Brain (organoid and tissue), 16 donors: ENCODE measurements at places on chromosomes 2 and 18. TPM values are rescaled to one million over a fixed set of nuclear protein-coding genes. Genes with fewer than 3 reads are reported as not detected.

GRCh38 chr2:162720559-162721271, 117.9 kb downstream of the KCNH7 start:
- DNase-seq, result no peak

DNA sequence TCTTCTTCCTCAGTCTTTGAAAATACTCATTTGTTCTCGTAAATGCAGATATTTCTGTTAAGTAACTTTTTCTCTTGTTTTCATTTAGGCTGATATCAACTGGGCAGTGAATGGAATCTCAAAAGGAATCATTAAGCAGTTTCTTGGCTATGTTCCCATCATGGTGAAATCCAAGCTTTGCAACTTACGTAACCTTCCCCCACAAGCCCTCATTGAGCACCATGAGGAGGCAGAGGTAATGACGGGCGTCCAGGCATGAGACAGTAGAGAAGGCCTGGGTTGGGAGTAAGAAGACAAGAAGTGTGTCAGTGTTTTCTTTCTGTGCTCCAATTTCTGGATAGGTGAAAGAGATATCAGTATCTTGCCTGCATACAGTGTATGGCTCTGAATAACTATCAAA, 5.1 kb downstream of the POLR1B start:
- no peak for DNase-seq

DNA sequence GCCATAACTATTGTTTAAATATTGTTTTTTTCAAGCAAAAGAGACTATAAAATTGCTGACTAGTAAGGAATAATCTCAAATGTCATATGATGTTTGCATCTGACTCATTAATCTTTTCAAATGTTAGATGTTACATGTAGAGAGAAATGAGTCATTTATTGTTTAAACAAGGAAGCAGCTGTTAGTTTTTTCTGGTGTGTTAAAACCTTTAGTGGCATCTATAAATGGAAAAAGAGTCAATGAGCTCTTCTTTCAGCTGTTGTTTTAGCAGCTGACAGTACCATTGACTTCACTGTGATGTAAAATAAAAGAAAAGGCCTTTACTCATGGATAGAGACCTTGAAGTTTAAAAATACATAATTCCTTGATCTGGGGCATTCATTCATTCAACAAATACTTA, 1.8 kb upstream of the KLHL41 start:
- DNase-seq, result no peak

DNA sequence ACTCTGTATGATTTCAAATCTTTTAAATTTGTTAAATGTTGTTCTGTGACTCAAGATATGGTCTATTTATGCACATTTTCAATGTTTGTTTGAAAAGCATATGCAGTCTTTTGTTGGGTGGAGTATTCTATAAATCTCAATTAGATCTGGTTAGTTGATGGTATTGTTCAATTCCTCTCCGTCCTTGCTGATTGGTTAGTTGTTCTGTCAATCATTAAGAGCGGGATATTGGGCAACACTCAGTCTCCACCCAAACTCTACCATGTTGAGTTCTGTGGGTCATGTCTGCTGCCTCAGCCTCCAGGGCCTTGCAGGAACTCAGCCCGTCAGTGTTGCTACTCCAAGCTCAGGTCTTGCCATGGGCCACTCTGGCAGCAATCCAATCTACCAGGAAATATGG, 118.9 kb downstream of the VWA3B start:
- DNase-seq, result no peak

GRCh38 chr2:73290049-73290839, 3.1 kb downstream of the EGR4 start:
- peak; percentile 57 for DNase-seq

DNA sequence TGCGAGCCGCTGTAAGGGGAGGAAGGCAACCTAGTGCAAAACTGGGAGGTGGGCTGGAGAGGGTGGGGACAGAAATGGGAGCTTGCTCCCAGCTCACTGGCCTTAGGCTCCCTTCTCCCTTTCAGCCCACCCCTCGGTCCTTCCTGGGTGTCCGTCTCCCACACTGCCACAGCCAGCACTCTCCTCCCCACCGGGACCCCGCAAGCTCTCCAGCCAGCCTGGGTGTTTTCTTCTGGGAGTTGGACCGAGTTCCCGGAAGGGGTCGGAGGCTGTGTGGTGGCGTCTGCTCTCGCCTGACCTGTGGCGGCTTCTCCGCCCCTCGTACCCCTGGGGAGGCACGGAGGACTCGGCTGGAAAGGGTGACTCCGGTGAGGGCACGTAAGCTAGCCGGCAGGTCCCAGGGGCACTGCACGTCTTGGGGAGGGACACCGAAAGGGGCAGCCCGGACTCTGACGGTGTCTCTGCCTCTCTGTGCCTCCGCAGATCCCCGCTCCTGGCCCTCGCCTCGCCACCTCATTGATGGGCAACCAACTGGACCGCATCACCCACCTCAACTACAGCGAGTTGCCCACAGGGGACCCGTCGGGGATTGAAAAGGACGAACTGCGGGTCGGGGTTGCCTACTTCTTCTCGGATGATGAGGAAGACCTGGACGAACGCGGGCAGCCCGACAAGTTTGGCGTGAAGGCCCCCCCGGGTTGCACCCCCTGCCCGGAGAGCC, 1.1 kb downstream of the LRATD1 start:
- DNase-seq, result no peak

DNA sequence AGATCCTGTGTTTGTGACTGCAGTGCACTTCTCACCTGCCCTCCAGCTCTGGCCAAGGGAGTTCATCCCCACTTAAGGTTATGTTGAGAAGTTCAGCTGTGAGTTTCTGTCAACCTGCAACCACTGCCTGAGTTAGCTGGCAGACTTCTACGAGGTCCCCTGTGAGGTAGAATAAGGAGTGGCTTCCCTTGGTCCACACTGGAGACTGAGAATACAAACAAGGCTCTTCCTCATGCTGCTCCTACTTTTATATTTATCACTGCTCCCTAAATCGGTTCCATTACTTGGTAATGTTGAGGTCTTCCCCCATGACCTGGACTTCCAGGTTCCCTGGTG, 353.2 kb upstream of the CWC22 start:
- DNase-seq, result no peak

DNA sequence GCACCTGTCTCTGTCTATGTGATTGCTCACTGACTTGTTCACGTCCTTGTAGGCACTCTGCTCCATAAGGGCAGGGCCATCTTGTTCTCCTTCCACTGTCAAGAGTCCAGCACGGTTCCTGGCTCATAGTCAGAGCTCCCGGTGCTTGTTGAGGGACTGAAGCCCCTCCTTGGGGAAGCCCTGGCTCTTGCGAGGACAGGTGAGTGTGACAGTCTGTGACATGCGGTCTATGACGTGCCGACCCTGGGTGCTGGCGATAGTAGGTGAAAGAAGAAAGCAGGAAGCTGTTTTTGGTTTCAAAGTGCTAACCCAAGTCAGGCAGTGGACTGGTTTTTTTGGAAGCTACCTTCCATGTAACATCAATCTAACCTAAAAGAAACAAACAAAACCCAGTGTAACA, 18.8 kb downstream of the TSHZ1 start:
- no peak for DNase-seq

GRCh38 chr2:149625671-149626070, 38.1 kb upstream of the MMADHC start:
- no peak for DNase-seq

DNA sequence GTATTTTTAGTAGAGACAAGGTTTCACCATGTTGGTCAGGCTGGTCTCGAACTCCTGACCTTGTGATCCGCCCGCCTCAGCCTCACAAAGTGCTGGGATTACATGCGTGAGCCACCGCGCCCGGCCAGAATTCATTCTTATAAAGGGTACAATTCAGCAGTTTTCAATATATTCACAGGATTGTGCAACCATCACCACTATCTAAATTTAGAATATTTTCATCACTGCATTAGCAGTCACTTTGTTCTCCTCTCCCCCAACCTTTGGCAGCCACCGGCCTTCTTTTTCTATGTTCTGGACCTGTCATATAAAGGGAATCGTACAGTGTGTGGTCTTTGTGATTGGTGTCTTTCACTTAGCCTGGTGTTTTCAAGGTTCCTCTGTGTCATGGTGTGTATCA, 40.7 kb downstream of the TCF7L1 start:
- DNase-seq, result no peak

DNA sequence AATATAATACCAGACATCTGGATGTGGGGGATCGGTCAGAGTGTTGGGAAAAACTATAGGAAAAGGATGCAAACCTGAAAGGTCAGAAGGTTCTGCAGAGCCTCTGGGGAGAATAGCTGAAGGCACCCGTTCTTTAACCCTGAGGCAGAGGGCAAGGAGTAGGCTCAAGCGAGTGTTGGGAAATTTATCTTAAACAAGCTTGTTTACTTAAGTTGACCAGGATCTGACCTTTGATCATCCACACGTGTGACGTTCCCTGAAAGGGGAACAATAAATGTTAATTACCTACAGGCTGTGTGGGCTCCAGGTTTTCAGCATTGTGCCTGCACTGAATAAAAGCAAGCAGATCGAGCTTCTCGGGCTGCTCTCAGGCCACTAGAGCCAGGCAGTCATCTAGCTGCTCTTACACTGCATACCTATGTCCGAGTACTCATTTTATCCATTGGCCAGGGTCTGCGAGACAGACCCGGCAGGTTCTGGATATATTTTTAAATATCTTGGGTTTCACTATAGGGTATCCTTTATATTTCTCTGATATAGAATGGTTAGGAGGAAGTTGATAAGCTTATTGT, 400.6 kb upstream of the CHST9 start:
- no peak for DNase-seq

DNA sequence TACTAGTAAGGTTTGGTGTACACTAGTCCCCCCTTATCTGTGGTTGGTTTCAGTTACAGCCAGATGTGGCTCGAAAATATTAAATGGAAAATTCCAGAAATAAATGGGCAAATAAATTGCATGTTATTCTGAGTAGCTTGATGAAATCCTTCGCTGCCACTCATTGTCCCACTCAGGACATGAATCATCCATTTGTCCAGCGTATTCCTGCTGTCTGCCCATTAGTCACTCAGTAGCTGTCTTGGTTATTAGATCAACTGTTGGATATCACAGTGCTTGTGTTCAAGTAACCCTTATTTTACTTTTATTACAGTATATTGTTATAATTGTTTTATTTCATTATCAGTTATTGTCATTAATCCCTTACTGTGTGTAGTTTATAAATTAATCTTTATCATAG, 21.7 kb downstream of the ZDBF2 start:
- no peak for DNase-seq

- peak; percentile 12 for DNase-seq
These were observed 33.8 kb upstream of the GALNT5 start for GRCh38 chr2:157223624-157224205.

DNA sequence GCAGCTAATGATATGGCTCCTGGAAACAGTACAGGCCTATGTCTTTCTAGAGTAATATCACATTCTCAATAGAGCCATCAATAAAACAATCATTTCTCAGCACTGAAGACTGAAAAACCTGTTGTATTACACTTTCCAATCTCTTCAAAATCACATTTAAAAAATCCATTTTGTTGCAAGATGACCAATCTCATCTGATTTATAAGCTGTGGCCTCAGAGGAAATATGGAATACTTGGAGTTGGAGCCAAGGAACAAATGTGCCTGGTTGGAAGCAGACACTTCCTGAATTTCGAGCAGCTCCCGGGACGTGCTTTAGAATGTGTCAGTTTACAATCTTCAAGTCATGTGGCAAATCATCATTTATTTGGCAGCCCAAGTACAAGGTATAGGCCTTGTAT, 114.5 kb downstream of the ADCYAP1 start:
- DNase-seq, result peak; percentile 17

- DNase-seq, result peak; percentile 30
These were observed 113.6 kb downstream of the MCFD2 start for GRCh38 chr2:46801731-46802664.

Gene CYBRD1
- 8.0 TPM for polyA plus RNA-seq

Gene DTNA
- 114 TPM for polyA plus RNA-seq

Gene SLC38A11
- 1.7 TPM for polyA plus RNA-seq

Gene GPBAR1
- 0.39 TPM for polyA plus RNA-seq

Gene GPR45
- 0.34 TPM for polyA plus RNA-seq

Gene SNRNP200
- polyA plus RNA-seq, result 195 TPM

Gene CAPN13
- polyA plus RNA-seq, result 1.7 TPM

Gene MLPH
- 2.8 TPM for polyA plus RNA-seq

Gene C2orf68
- polyA plus RNA-seq, result 26.4 TPM

Gene FAP
- polyA plus RNA-seq, result 0.32 TPM

Gene CPO
- not detected for polyA plus RNA-seq
